Hematopoietic multipotent progenitor cell treated with erythropoietin and hydrocortisone succinate and interleukin-3 and kit ligand, for 15 days (in vitro differentiated cells): ENCODE measurements at places on chromosomes 13 and 19.

DNA sequence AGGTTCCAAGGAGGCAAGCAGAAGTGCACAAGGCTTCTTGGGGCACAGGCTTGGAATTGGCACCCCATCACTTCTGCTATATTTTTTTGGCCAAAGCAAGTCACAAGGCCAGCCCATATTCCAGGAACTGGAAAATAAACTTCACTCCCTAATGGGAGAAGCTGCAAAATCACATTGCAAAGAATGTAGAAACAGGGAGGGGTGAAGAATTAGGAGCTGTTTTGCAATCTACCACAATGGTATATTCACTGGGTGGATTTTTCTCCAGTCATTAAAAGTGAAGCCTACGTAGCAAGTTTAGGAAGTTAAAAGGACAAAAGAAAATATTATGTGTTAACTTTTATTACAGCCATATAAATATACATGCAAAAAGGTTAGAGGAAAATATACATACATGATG, 464.8 kb downstream of the COG6 start:
- DNase-seq = no peak

DNA sequence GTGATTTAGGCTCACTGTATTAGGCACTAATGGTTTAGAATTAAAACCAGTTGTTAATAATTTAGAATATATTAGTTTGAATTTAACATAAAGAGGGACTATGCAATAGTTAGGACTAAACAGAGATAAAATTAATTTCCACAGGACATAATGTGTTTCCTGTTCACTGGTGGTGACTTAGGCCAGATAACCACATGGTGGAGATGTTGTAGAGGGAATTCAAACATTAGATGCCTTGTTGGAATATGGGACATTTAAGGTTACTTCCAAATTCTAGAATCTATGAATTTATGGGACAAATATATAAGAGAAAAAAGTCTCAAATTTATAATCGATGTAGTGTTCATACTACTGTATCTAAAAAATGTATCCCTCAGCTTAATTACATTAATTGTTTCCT, 615.5 kb upstream of the KLHL1 start:
- DNase-seq = no peak

DNA sequence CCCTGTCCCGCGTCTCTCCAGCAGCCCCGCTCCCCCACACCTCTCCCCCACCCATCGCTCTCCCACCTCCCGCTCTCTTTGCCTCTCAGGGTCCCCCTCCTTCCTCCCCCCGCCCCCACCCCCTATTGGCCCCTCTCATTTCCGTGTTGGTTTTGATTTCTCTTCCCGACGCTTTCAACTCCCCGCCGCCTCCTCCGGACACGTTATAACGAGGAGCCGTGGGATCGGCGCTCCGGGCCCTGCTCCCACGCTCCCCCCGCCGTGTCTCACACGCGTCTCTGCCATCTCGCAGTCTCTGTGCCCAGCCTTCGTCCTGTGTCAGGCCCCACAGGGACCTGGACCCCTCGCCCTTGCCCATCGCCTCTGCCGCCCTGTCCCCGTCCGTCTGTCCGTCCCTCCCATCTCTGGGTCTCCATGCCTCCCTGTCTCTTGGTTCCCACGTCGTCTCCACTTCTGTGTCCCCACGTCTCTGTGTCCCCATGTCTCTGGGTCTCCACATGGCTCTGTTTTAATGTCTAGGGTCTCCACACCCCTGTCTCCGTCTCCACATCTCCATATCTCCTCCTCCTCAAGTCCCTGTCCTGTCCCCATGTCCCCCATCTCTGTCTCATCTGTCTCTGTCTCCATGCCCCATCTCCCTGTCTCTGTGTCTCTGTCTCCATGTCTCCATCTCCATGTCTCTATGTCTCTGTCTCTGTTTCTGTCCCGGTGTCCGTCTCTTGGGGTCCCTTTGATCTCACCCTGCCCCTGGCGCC, 13.1 kb downstream of the ERFL start:
- no peak for DNase-seq

DNA sequence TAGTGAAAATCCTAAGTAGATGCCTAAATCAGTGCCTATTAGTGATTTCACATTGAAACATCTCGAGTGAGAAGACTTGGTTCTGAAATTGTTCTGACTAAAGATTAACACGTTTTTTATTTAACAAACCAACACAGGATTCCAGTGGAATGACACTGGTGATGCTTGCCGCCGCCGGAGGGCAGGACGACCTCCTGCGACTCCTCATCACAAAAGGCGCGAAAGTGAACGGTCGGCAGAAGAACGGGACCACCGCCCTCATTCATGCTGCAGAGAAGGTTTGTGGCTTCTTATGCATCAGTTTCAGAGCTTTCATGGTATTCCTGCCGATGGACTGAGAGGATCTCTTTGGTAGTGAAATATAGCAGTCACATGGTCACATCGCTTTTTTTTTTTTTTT, 28.1 kb downstream of the MPHOSPH8 start:
- DNase-seq = no peak

- DNase-seq = no peak
These were observed 866 bp upstream of the LMO7 start for GRCh38 chr13:75635101-75635827.

- DNase-seq = no peak
These were observed 777.4 kb upstream of the PCDH9 start for GRCh38 chr13:68007576-68007975.

DNA sequence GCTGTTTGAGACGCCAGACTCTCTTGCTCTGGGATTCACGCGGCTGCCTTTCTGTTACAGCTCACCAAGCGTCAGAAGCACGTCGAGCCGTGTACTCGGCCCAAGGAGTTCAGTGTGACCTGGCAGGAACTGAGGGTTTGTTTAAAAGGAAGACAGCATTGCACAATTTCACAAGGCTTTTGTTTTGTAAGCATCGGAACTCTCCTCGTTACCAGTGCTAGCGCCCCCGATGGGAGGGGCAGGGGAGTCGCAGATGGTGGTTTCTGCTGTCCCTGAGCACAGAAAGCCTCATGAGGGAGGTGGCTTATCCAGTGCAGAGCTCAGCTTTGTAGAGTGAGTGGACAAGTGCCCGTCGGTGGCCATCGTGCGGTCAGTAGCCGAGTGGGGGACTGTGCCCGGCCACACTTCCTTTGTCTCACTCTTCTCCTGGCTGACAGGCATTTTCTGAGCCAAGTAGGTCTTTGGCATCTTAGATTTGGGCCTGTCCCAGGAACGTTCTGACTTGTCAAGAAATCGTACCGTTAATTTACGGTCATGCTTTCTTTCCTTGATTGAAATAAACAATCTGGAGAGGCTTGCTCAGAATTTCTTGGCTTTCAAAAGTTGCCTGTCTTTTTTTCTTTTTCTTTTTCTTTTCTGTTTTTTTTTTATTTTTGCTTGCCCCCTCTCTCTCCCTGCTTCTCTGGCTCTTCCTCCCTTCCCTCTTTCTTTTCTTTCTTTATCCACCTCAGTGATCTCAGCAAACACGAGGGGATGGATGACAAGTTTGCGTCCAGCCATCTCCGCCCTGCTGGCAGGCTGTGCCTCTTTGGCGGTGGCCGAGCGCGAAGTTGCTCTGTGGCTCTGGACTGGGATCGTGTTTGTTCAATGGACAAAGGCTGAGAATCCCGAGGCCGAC, 7.7 kb downstream of the KDM4B start:
- no peak for DNase-seq

DNA sequence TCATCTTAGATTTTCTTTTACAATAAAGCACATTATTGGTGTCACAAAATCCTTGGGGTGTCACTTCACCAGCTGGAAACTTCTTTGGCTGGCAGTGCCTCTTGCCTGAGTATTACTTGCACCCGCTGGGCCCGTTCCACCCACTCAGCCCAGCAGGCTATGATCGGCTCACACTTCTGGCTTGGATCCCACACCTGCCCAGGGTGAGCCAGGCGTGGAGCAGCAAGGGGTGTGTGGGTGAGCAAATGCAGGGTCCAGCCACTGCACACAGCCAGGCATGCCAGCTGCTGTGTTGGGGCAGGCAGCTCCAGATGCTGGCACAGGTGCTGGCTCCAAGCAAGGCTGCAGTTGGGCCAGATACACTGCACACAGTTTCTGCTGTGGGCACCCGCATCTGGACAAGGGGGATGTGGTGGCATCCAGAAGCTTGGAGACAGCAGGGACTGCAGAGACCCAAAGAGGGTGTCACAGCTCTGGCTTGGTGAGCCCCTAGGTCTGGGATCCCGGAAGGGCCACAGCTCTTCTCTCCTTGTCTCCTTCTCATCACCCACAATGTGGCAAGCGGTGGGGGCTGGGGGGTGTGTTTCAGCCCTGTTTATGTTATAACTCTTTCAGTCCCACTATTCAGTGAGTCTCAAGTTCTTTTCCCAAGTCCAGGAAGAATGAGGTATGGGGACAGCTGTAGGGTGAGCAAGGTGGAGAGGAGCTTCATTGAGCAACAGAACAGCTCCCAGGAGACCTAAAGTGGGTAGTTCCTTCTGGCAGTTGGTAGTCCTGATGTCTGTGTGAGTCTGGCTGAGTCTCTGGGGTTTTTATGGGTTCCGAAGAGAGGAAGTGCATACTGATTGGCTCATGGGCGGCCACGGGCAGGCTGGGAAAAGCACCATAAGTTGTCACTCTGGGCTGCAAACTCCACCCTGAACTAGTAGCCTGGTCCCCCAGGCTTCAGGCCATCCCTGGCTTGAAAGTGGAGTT, 25.3 kb upstream of the TBC1D4 start:
- no peak for DNase-seq

DNA sequence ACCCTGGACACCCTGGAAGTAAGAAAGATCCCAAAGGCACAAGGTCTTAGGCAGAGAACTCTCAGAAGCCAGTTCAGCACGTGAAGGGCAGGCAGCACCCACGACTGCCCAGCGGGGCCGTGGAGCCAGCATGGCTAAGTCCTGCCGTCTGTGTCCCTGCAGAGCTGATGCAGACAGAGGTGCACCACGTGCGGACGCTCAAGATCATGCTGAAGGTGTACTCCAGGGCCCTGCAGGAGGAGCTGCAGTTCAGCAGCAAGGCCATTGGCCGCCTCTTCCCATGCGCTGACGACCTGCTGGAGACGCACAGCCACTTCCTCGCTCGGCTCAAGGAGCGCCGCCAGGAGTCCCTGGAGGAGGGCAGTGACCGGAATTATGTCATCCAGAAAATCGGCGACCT, 44.8 kb downstream of the PEX11G start:
- no peak for DNase-seq

GRCh38 chr13:103471896-103472295, 405.7 kb upstream of the SLC10A2 start:
- no peak for DNase-seq

- no peak for DNase-seq
These were observed 1279.8 kb upstream of the PCDH9 start for GRCh38 chr13:68509734-68510621.

DNA sequence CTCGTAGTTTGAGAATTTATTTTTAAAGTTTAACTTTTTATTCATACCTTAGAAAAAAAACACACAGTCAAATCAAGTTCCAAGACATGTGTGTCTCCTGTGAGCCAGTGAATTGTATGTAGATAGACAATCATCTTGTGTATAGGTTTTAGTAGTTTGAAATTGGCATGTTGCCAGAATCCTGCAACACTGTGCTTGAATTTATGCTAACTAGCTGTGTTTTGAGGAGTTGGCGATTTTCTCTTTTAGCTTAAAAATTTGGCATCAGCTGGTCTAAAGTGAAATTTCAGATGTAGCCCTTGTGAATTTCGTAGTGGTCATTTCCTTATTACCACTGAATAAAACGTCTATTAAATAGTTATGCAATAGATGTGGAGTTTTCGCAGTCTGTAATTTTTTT, 213.2 kb downstream of the ATP8A2 start:
- DNase-seq = peak; percentile 7

DNA sequence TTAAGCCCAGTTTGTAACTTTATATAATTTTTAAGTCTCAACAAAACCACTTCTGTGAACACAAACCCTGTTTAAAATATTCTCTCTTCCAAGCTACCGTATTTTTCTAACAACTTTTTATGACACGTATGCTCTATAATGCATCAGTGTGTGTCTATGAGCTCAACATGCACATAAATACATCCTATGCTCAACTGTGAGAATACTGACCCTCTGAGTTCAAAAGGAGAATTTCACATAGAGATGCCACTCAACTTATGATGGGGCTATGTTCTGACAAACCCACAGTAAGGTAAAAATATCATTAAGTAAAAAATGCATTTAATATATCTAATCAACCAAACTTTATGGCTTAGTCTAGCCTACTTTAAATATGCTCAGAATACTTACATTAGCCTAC, 1139.7 kb upstream of the SPRY2 start:
- DNase-seq = no peak

DNA sequence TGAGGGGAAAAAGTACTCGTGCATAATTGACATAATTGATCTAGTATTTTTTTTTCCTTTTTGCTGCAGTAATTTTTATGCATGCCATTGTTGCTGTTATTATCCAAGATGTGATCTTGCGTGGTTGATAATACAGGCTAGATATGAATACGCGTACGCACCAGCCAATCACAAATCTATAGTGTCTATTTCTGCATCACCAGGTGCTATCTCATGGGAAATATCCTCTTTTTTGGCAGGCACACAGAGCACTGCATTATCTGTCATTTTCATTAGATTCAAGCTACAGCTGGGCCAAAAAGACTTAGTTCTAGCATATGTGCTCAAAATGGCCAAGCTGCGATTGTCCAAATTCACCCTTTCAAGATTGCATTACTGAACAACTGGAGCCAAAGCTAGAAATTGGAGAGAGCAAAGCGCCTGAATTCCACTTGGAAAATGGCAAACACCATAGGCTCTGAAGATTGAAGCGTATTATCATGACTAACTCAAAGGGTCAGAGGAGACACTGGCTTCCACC, 181.1 kb downstream of the TSHZ3 start:
- DNase-seq = no peak

- DNase-seq = no peak
These were observed 783.3 kb upstream of the ATXN8OS start for GRCh38 chr13:69324090-69324886.

- DNase-seq = no peak
These were observed 3.4 kb upstream of the FLT3LG start for GRCh38 chr19:49470615-49470978.

GRCh38 chr19:6825076-6825774, 52.7 kb downstream of the VAV1 start:
- DNase-seq = no peak

DNA sequence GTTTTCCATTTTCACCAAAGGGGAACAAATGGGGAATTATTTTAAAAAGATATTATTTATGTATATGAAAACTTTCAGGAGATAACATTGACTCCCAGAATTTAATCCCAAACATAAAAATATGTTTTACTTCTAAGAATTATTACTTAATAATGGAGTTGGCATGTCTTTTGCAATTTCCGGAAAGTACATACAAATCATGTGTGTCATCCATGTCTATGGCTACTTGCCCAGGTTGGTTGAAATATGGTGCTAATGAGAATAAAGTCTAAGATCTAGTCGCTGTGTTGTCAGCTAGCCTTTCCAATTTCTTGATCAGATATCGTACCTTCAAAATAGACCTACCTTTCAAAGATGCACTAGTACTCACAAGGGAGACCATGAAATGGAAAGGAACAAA, 1003.2 kb upstream of the PCDH20 start:
- DNase-seq = no peak

DNA sequence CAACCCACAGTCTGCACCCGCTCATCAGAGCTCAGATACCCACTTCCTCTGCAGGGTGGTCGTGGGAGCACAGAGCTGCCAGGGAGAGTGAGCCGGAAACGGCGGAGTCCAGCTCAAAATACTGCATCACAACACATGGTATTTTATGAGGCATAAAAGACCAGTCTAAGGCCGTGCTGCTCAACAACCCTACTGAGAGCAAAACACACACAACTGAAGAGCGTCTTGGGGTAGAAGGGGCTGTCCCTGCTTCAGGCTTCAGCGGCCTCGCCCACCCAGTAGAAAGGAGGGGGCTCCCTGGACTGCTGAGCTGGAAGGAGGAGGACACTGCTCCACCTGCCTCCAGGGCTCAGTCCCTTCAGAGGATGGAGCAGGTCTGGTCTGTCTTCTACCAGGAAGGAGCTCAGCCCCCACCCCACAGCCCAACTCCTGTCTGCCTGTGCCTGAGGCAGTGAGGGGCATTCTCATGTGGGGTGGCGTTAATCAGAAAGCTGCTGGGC, 36.9 kb downstream of the NAXD start:
- no peak for DNase-seq
